NCI-H524 (cell line): ENCODE measurements at places on chromosomes 11 and 22.

GRCh38 chr11:129910360-129910759 is 15.0 kb upstream of the NFRKB start:
- DNase-seq: no peak

GRCh38 chr22:50625131-50625567 is 2.8 kb downstream of the ARSA start:
- DNase-seq: no peak

- DNase-seq: no peak
Observed at GRCh38 chr11:100831929-100832494, 144.9 kb downstream of the ARHGAP42 start.

GRCh38 chr11:66835768-66836405 is 7.4 kb upstream of the RCE1 start:
- DNase-seq: no peak

DNA sequence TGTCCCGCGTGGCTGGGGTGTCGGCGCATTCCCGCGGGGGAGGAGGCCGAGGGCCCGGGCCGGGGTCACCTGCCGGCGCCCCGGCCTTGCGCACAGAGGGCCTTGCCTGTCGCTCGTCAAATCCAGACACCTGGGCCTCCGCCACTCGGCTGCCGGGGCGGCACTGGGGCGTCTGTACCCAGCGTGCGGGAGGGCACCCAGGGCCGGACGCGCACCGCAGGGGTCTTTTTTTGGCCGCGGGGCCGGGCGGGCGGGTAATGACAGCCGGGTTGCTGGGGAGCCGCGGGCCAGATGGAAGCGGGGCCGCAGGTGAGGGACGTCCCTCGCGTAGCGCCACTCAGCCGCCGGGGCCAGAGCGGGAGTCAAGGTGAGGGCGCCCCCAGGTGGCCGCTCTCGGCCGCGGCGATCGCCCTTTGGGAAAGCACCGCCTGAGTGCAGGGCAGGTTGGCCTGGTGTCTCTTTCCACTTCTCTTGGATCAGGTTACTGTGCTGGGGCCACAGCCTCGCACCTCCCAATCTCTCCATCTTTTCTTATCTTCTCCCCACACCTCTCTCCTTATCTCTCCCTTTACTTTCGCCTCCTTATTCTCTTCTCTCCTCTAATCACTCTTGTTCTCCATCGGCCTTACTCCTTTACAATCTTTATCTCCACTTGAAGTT is 3.5 kb downstream of the PHLDB1 start:
- peak; percentile 24 for DNase-seq

GRCh38 chr11:105821781-105822180 is 200.3 kb downstream of the MSANTD4 start:
- DNase-seq: no peak

- DNase-seq: no peak
Observed at GRCh38 chr22:23781511-23782183, 5.1 kb upstream of the SMARCB1 start.

GRCh38 chr11:107731941-107732688 is 20.3 kb upstream of the SLN start:
- peak; percentile 87 for DNase-seq

- DNase-seq: no peak
Observed at GRCh38 chr22:49359076-49359475, 468.6 kb downstream of the BRD1 start.

GRCh38 chr11:96474263-96474662 is 84.5 kb downstream of the JRKL start:
- no peak for DNase-seq

GRCh38 chr22:19115628-19116027 is 6.6 kb downstream of the DGCR2 start:
- no peak for DNase-seq

DNA sequence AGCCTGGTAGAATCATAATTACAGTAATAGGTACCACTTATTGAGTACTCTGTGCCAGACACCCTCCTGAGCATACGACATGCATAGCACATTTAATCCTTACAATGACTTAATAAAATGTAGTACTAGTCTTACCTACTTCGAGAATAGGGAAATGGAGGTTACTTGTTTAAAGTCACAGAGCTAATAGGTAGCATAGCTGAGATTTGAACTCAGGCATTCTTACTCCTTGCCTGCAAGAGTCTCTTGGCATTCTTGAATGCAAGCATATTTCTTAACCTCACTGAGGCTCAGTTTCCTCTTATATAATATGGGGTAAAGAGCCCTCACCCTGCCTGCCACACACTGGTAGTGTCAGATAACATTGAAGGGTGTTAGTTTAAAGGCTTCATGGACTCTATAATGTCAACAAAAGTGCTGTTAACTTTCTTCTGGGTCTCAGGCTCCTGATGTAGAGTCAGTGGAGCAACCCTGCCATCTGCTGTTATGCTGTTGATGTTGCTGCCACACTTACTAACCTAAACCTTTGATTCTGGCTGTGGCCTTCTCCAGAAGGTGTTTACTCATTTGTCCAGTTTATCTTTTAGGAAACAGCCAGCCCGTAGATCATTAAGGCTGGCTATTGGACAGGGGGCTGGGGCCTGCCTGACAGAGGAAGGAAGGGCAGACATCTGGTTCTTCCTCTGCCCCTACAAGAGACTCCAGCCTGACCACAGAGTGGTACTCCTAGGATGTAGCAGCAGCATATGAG is 18.9 kb downstream of the LIMK2 start:
- peak; percentile 12 for DNase-seq

DNA sequence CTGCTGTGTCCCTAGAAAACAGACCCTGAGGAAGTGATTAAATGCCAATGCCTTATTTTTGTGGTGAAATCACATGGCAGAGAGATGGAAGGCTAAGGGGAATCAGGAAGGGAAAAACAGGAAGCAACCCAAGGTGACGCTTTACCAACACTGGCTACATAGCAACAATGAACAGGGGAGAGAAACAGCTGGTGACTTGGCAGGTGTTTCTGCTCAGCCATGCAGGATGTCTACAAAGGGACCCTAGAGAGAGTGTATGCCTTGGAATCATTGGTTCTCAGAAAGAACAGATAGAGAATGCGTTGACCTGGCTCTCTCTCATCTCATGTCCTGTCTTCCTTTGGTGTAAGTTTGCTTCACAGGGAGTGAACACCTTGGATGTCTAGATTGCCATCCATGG is 911.9 kb downstream of the OPCML start:
- DNase-seq: no peak

DNA sequence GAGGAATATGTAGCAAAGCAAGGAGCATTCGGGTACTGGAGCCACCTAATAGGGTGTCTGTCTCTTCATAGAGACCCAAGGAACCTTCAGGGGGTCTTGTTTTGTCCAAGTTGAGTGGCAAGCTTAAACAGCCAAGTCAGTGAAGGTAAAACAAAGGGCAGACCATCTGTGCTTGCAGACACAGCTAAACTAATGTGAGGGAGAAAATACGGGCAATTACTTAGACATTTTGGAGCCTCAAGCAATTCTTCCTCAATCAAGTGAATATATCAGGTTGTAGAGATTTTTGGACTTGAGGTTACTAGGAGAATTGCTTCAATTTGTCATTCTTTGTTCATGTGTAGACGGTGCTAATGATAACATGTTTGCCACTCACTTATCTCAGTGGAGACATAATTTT is 148.2 kb upstream of the ARHGAP20 start:
- no peak for DNase-seq

- no peak for DNase-seq
Observed at GRCh38 chr11:45993531-45994001, 71.1 kb downstream of the LARGE2 start.

- no peak for DNase-seq
Observed at GRCh38 chr11:71437399-71437798, 10.8 kb downstream of the DHCR7 start.

- peak; percentile 8 for DNase-seq
Observed at GRCh38 chr11:131785801-131786200, 415.4 kb downstream of the NTM start.

DNA sequence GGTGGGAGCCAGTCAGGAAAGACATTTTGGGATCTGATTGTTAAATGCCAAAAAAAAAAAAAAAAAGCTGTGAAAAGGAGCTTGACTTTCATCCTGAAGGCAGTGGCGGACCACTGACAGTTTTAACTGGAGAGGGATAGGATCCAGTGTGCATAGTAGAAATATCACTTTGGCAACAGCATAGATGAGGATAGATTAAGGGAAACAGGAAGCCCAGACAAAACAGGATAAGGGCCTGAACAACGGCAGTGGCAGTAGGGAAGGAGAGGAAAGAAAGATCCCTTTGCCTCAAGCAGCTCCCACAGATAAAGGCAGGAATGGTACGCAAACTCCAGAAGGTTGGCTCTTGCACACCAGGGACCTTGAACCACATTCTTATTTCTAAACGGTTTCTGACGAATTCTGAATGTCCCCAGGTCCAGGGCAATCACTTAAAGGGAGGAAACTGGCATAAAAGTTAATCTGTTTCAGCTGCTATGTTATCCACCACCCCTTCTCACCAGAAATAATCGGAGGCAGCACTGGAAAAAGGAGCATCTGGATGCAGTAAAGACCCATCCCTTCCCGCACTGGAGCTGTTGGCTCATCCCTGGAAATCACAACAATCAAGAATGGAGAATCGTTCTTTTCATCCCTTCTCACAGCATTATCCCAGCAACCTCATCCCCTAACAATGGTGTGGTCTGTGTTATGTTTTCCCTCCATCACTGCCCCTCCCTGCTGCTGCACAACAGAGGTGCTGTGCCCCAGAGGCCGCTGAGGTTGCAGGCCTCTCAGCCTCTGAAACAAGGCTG is 99.1 kb downstream of the GAB2 start:
- no peak for DNase-seq

DNA sequence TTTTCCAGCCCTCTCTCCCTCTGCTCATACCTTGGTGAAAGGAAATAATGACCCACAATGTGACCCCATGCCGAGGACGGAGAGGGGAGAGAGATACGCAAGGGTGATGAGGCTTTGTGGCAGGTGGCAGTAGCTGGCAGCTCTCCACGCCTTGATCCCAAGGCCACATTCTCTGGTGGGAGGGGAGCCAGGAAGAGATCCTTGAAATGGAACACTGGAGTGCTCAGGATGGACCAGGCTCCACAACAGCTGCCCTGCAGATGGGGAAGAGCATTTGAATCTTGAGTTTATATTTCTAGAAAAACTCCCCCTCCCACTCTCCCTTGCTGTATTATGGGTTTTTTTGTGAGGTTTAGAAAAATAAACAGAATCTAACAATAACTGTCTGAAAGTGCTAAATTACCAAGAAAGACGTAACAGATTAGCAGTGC is 61.6 kb upstream of the CDON start:
- DNase-seq: peak; percentile 29

DNA sequence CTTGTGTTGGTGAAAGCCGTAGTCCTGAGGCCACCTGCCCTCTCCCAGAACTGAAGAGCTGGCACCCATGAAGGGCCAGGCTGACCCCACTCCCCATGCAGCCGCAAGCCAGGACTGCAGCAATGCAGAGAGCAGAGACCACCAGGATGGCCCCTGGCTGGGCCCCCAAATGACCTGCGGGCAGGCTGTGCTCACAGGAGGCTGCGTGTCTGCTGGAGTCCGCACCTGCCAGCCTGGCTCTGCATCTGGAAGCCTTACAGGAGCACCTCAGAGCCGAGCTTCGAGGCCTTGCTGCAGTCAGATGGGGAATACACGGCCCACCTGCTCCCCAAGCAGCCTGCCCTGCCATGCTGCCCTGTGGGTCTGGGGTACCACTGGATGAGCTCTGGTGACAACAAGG is 1336.8 kb downstream of the TBC1D22A start:
- no peak for DNase-seq

DNA sequence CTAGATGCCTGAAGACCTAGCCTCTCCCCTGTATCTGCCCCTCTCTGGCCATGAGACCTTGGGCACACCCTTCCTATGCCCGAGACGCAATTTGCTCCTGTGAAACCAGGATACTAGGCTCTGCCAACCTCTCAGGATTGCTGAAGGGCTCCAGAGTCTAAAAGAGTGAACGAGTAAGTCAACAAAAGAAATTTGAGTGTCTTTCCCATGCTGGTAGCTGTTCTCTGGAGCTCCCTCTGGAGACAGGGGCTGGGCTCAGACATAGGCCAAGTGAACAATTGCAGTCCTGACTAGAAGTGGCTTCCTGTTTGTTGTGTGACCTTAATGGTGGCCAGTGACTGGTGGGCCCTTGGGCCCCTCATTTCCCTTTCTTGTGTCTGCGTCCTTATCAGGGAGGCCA is 189.0 kb upstream of the NARS2 start:
- DNase-seq: no peak

DNA sequence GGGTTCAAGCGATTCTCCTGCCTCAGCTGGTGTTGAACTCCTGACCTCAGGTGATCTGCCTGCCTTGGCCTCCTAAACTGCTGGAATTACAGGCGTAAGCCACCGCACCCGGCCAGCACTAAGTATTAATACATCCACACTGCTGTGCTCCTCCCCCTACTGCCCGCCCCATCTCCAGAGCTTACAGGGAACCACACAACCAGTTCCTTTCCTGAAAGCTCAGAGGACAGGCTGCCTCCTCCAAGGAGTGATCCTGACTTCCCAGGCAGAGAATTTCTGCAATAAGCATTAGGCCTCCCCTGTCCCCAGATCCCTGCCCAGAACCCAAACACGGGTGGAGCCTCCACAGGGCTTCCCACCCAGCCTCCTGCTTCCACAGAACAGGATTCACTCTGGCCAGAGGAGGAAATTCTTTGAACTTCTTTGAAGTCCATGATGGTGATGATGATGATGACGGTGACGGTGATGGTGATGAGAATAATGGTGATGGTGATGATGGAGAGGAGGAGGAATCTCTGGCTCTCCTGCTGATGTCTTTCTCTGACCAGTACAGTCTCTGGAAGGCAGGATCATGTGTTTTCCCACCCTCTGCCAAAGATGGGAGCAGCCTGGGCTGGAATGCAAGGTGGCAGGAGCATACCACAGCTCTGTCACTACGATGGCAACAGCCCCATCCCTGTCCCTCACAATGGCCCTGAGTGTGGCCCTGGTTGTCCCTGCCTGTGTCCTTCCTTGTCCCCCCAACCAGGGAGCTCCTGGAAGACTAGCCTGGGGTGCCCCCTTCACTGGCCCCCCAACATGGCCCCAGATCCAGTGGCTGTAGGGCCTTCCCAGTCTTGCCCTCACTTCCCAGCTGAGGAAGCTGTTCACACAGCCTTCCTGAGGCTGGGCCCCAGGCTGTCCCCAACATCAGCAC is 33.5 kb upstream of the CSNK1E start:
- no peak for DNase-seq

DNA sequence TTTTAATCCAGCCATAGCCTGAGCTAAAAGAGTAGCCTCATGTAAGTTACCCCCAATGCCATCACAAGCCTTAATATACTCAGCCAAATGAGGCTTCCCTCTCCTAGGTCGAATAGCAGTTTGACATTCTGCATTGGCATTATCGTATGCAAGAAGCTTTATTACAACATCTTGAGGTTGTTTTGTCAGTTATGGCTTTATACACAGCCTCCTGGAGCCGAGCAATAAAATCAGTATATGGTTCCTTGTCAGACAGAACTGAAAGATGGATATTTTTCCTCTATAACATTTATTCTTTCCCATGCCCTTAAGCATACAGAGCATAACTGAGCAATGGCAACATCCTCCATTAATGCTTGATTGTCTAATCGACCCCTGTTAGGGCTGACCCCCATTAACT is 5.4 kb upstream of the DNAJB13 start:
- DNase-seq: no peak

- DNase-seq: no peak
Observed at GRCh38 chr11:109147726-109148125, 274.3 kb upstream of the C11orf87 start.
